Left kidney (tissue), 8 donors: ENCODE measurements at places on chromosomes 7 and 10. TPM values are rescaled to one million over a fixed set of nuclear protein-coding genes. Genes with fewer than 3 reads are reported as not detected.

DNA sequence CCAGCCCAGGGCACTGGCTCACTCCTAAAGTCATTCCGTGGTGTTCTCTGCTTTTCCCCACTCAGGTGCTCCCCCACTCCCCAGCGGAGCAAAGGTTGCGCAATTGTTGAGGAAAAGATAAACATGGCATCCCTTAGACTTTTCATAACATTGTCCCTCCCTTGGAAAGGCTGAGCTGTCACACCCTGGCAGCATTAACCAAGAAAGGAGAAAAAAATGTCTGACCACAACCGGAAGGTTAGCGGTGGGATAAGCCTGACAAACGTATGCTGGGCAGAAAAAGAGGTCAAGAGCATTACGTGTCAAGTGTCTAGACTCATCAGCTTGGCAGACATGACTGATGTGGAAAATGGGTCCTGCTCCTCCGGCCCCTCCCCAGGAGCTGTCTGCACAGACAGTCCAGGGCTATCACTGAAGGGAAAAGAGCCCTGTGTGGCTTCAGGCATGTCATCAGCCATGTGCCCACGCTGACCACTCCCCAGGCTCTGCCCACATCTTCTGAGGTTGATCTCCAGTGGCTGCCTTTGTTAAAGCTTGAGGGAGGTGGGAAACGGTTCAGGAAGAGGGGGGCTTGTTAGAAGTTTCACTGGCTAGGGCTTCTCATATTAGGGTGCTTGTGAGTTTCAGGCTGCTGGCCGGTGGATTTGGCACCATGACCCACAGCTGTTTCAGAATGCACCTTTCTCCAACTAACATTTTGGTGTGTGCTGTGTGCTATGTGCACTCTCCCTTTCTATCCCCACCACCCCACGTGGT lies 30.1 kb downstream of the BTBD16 start:
- DNase-seq, result no peak

Gene GATA3
- 82.7 TPM for polyA plus RNA-seq

Gene SERPINE1
- 1.1 TPM for polyA plus RNA-seq

DNA sequence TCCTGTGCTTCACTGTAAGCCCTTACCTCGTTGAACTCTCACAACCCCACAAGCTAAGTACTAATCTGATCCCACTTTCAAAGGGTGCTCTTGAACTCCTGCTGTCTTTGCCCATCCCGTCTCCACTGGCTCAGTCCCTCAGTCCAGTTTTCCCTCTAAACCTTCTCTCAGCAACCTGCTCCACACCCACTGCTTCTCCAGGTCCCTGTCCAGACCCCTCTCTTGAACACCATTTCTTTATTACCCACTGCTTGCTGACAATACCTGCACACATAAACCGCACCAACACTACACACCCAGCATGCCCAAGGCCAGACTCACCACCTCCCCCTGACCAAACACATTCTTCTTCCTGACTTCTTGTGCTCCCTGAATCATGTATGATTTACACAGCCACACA lies 343.3 kb downstream of the GRID1 start:
- DNase-seq, result no peak

Gene CFAP69
- polyA plus RNA-seq, result 22.5 TPM

Gene TMEM184A
- 6.1 TPM for polyA plus RNA-seq

DNA sequence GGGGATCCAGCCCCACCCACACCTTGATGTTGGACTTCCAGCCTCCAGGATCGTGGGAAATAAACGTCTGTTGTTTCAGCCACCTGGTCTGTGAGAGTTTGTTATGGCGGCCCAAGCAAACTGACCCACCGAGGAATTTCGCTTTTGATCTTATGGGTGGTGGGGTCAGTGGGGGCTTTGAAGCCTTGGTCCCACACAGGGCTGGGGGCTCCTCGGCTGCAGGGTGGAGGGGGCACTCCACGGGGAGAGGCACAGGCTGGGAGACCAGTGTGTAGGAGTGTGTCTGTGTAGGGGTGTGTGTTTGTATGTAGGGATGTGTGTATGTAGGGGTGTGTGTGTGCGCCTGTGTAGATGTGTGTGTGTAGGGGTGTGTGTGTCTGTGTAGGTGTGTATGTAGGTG lies 48.1 kb upstream of the PSMG3 start:
- no peak for DNase-seq

Gene PPP1R3A
- polyA plus RNA-seq, result not detected

DNA sequence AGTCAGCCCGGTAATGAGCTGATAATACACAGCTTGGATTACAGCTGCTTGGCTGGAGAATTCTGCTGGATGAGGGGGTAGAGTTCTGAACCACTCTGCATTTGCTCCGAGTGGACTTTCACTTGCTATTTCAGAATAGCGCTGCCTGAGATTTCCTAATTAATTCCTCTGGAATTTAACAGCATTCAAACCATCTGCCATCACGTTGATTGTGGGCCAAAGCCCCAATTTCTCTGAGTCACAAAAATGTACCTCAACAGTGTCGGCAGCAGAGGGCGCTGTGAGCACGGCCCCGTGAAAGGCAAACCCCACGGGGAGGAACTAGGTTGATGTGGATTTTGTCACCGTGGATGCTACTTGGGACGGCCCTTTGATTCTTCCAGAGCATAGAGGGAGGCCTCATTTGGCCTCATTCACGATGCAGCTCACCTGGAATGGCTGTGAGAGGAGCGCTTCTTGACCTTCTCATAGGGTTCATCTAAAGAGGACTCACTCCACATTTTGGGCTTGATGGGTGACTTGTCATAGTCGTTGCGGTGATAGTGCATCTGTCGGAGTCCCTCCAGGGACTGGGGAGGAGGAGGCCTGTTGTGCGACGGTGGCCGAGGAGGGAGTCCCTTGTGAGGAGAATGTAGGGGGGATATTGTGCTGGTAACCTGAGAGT lies 73.3 kb downstream of the PRPF18 start:
- peak; percentile 40 for DNase-seq

DNA sequence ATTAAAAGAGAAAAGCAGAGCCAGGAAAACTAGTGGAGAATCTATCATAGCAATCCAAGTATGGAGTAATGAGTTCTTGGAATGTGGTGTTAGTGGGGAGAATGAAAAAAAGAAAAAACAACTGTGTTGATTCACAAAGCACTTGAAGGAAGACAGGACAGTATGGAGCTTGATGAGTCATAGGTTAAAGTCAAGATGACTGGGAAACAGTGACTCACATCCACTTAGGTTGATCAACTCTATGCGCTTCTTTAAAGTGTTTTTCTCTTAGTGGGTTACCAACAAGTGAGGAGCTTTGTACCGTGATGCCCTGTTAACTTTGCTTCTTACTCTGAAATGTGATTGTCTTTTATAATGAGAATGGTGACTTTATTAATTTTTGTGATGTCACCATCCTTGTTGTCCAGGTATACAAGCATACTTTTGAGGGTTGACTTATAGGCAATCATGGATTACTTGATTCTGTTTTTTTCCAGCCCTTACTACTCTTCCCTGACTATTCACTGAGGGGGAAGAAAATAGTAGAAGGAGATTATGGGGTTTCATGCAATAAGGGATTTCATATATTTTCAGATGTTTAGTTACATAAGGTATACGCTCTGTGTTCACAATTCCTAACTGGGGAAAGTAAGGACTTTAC lies 32.1 kb upstream of the MDFIC start:
- no peak for DNase-seq

DNA sequence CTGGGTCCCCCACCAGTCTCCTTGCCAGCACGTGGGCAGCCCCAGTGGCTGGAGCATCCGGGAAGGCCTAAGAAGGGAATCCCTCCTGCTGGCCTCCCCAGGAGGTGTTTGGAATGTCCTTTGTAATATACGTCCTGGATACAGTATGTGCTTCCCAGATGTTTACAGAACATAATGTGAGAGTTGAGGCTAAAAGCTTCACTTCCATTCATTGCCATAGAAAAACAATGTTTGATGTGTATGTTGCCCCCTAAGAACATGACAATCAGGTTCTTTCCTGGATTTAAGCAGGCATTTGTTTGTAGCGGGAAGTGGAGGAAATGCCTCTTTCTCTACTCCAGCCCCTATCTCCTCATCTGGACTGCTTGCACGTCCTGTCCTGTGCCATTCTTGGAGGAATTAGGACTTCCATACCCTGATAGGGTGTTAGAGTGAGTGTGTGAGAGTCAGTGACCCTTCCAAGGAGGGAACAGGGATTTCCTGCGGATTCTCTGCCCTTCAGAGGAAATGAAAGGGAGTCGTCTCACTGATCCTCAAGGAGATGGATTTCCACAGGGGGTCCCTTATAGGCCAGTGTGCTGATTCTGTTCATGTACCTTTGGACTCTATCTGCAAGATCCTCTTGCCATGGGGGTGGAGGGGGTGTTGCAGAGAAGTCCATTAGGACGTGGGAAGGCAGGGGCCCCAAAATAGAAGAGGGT lies 1.2 kb downstream of the IGFBP1 start:
- no peak for DNase-seq

Gene FAM131B
- 2.1 TPM for polyA plus RNA-seq

- no peak for DNase-seq
These were observed 50.6 kb downstream of the PWWP2B start for GRCh38 chr10:132447446-132448247.

GRCh38 chr10:133617196-133617595 lies 9.4 kb downstream of the FRG2B start:
- DNase-seq, result no peak

Gene ZNF716
- polyA plus RNA-seq, result 0.12 TPM

- no peak for DNase-seq
These were observed 27.3 kb upstream of the PRTFDC1 start for GRCh38 chr10:24979685-24980084.

Gene ANXA8L1
- polyA plus RNA-seq, result not detected

DNA sequence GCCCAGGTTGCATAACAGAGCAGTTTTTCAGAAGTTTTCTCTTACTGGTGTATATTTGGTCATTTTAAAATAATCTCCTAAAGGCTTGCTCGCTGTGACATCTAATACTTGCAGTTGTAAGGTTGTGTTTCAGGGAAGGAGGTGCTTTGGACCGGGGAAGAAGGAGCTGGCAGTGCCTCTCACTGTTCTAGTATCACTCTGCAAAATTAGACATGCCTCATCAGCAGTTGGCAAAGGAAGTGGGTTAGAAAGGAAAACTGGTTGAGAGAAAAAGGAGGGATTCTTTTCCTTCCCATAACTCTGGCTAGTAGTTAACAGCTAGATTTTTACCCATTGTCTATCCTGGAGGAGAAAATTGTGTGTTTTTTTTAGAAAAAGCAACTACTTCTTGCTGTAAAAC lies 34.8 kb downstream of the CUL1 start:
- no peak for DNase-seq

- no peak for DNase-seq
These were observed 200.3 kb upstream of the SVIL start for GRCh38 chr10:29835055-29835454.

Gene COL17A1
- polyA plus RNA-seq, result 0.63 TPM

GRCh38 chr7:24885305-24885704 lies 94.7 kb downstream of the OSBPL3 start:
- DNase-seq, result no peak

Gene CRHR2
- polyA plus RNA-seq, result 0.07 TPM

DNA sequence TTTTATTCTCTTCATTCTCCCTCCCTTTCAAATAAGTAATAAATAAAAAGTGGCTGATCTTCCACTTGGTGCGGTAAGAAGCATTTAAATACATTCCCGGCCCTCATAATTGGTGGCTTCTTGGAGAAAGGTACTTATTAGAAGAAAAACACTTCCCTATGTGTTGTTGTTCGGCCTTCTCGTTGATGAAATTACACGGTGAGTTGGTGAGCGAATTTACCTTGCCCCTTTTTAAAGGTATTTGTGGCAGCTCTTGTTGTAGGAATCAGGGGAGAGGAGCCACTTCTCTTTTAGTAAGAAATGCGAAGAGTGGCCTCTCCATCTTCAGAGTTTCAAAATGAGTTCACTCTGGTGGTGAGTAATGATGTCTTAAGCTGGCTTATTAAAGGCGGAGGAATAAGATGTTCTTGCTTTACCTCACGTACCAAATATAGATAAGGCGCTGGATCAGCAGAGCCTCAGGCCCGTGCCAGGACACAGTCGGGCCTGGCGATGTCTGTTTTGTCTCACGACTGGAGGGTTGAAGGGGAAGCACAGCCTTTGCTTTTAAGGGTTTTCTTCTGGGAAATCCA lies 135.9 kb downstream of the CUX1 start:
- no peak for DNase-seq

GRCh38 chr10:24843256-24843655 lies 109.2 kb downstream of the PRTFDC1 start:
- no peak for DNase-seq

DNA sequence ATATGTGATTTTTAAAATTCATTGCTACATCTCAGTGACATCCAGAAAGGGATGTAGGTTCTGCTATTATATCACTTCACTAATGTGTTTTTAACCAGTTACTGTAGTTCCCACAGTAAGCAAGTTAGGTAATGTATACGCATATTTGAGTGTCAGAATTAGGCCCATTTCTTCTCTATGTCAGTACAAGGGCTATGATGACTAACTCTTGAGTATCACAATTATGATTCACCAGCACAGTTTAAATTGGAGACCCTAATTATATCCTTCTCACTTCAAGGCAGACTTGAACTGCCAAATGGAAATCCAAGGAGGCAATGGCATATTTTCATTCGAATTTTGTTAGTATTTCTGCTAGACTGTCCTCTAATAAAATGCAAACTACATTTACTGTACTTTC lies 23.6 kb downstream of the BZW2 start:
- no peak for DNase-seq

Gene CLRN3
- 22.5 TPM for polyA plus RNA-seq

Gene MMD2
- not detected for polyA plus RNA-seq

- no peak for DNase-seq
These were observed 137.6 kb downstream of the TSPAN12 start for GRCh38 chr7:120720317-120720716.

- no peak for DNase-seq
These were observed 178.0 kb downstream of the JCAD start for GRCh38 chr10:29881336-29881771.

DNA sequence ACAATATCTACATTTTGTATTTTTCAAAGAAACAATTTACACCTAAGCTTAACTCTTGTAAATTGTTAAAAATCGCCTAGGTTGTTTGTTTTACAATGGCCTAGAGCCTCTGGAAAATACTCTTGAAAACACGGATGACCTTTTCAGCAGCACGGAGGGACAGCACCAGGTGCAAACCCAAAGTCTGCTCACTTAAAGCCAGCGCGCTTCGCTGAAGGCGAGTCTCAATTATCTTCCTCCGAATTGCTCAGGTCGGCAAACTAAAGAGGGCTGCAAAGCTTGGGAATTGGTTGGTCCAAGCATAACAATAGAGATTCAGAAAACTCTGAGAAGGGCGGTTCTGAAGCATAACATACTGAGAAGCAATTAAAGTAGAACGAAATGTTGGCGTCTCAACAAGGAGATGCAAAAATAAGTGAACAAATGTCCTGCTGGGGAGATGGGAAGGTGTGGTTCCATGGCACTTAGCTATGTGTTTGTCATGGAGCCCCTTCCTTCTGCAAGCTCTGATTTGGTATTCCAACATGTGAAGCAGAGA lies 139.9 kb upstream of the PITRM1 start:
- DNase-seq, result no peak

Gene CALHM3
- not detected for polyA plus RNA-seq

- no peak for DNase-seq
These were observed 27.2 kb upstream of the WNT16 start for GRCh38 chr7:121301446-121302213.

DNA sequence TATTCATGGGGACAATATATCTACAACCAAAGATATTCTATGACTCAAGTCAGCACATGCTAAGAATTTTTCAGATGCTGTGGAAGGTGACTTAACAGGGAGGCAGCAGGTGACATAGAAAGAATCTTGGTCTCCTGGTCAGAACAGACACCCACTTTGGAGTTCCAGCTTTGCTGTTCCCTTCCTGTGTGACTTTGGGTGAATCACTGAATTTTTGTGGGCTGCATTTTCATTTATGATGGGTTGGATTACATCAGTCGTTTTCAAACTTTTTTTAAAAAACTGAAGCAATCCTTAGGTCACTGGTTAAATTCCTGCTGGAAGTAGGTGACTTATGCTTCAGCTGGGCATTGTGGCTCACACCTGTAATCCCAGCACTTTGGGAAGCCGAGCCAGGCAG lies 24.9 kb downstream of the RGR start:
- DNase-seq, result no peak
